ENCODE measurements at places on chromosomes 3 and 15.
A peak's percentile ranks its signal among the peaks of the same experiment; 100 is the strongest.

DNA sequence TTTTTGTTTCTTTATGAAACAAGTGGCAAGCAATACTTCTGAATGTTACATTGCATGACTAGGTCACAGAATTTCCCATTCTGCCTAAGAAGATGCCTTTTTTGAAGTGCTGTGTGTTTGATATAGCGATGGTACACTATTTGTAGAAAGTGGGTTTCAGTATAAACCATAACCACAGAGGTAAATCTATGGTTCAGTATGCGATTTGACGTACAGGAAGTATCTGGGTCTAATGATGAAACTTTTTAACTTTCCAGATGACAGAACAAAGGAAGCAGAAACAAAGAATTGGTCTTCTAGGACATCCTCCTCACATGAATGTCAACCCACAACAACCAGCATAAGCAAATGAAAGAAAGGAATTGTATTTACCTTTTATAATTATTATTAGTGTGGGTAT, 133.4 kb upstream of the BHLHE40 start:
- no peak for DNase-seq

DNA sequence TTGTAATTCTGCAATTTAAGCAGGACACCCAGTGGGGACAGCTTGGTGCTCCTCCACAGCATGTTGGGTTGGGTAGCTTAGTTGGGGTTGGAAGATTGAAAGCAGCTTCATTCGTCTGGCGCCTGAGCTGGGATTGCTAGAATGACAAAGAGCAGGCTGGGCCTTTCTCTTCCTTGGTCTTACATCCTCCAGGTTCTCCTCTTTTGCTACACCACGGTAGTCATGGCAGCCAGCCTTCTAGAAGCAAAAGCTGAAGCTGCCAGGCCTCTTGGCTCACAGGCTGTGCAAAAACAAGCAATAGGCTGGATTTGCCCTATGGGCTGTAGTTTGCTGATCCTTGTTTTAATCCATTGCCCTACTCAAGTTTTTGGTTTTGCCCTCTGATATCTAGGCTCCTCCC, 3.2 kb upstream of the ANXA2 start:
- no peak for DNase-seq

DNA sequence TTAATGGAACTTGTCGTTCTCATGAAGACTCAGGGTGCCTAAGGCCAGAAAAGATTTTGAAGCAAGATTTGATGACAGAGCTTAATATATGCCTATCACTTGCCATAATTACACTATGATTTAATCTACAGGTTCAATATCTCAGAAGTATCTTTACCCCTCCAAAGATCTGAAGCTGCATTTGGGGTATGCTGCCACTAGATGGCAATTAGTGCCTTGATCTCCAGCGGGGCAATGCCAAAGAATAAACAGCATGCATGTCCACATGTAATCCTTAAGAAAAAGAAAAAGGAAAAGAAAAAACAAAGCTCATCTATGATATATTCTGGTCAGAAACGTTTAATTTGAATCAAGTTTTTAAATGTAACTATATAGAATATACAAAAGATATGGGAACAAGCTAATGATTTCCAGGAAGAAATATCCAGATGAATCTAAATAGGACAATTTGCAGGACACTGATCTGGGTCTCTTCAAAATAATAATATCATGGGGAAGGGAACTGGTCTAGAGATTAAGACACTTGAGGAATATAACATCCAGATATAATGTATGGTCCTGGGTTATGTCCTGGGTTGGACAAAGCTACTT, 55.0 kb upstream of the SOX14 start:
- no peak for DNase-seq

DNA sequence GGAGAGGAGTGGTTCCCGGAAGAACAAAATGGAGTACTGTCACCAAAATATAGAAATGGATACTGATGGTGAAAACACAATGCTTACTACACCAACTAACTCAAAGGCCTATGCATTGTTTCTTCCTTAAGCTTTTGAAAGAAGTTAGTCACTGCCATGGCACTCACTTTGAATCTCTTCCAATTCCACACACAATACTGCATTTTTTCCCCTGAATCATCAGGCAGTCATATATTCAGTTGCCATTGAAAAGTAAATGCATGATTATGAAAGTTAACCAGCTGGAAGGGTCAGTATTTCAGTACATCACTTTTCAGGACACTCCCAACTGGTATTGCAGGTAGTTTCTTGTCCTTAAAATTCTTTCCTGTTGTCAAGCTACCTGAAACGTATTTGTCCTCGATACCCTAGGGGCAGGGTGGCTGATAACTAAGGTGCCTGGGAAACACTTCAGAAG, 9.0 kb upstream of the LRRFIP2 start:
- no peak for DNase-seq

GRCh38 chr3:43373560-43373928, 87.2 kb downstream of the SNRK start:
- DNase-seq, result no peak

DNA sequence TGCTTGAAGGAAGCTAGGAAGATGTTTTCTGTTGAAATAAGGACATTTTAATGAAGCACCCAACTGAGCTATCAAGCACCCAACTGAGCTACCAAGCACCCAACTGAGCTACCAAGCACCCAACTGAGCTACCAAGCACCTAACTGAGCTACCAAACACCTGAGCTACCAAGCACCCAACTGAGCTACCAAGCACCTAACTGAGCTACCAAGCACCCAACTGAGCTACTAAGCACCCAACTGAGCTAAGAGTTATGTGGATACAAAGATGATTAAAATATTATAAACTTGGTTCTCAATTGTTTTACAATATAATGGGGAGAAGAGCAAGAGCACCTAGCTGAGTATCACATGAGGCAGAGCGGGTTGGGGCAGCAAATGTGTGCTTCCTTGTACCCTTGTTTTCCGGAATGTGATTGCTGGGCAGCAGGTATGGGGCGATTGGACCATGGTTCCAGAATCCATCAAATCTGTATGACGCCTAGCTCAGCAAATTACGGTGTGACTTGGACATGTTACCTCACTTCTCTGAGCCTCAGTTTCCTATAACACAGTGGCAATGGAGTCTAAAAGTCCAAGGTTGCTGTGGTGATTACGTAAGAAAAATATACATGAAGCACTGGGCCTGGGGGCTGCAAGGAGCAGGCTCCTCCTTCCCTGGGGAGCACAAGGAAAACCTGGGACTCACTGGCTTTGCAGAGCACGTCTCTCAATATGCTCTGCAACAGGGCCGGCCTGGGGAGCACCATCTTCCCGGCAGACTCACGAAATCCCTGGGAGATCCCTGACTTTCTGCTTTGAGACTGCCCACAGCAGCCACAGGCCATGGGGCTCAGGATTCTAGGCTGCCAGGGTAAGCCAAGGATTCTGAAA, 11.3 kb downstream of the BMF start:
- DNase-seq, result no peak

DNA sequence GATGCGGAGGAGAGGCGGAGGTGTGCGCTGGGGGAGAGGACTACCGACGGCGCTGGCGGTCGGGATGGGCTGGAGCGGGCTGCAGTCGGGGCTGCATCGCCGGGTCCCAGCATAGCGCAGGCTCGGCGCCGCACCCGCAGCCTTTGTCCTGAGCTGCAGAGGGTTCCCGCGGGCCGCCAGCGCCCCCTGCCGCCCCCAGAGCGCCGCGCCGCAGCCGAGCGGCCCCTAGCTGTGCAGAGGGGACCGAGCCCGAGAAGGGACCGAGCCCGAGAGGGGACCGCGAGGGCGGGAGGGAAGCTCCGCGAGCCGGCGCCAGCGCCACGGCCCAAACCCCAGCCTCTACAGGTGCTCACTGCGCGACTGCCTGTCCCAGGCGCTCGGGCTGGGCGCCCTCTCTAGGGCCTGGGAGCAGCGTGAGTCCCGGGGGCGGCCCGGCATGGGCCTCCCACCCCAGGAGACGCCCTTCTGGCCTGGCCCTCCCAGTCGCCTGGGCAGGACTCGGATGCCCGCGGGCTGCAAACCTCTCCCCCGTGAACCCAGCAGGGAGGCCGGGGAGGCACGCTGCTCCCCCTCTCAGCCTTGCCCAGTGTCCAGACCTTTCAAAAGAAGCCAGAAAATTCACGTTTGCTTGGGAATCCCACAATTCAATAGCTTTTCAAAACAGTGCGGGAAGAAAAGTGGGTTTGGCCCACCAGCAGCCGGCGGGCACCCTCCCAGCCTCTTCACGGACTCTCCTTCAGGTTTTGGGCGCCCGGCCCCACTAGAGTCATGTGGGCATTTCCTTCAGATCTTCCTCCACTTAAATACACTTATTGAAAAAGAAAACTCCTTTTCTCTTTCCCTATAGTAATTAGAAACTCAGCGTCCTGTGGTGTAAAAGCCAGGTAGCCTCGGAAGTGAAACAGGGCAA, 134.7 kb downstream of the TPRA1 start:
- DNase-seq, result peak; percentile 12

- no peak for DNase-seq
Observed at GRCh38 chr3:194777729-194778128, 92.0 kb downstream of the FAM43A start.

DNA sequence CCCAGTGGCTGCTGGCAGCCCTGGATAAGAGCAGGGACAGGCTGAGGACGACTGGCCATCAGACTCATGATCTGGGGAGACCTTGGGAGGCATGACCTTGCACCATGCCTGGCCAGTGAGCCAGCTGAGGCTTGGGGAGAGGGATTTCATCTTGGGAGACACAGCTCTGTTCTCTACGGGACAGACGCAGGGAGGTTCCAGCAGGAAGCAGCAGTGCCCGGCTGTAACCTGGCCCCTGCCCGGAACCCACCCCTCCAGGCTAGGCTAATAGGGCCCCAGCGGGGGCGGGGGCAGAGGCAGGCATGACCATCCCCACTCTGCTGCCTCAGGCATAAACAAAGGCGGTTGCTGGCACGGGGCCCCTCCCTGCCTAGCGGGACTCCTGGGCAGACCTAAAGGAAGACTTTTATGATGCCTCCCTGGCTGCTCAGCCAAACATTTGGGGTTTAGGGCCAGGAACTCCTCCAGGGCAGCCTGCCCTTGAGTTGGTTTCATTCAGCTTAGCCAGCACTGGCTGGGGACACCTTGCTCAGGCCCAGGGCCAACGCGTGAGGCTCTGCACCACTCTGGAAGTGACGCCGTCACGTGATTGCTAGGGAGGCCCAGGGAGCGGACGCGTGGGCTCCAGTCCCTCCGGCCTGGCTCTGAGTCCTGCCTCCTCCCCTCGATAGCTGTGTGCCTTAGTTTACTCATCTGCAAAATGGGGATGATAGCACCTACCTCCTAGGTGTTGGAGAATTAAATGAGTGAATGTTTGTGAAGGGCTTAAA, 27.6 kb downstream of the HDAC11 start:
- no peak for DNase-seq

GRCh38 chr3:138118612-138119422, 3.4 kb upstream of the DZIP1L start:
- DNase-seq, result peak; percentile 64

- peak; percentile 63 for DNase-seq
Observed at GRCh38 chr3:16286161-16286560, 21.1 kb downstream of the OXNAD1 start.

GRCh38 chr3:57952208-57952631, 56.0 kb upstream of the FLNB start:
- DNase-seq, result no peak

GRCh38 chr3:192921793-192922192, 4.1 kb upstream of the MB21D2 start:
- DNase-seq, result no peak
